Stimulated activated naive CD4-positive, alpha-beta T cell treated with Interleukin-2 at 50 U/mL for 16 hours (primary cell): ENCODE measurements at places on chromosomes 5 and 9.

DNA sequence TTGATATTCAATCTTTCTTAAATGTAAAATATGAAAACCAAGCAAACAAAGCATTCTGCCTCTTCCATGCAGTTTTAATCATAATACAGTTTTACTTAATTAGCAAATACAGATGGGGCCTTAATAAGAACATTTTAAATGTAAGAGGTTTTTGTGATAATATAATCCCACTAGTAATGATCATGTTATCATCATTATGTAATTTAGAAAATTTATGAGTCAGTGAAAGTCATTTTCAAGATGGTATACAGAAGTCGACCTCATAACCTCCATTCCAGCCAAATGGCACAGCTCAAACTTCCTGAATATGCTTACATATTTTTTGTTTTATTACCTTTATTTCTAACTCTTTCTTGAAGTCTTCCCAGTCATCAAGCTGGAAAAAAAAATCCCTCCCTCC is 102.2 kb upstream of the GNA14 start:
- no peak for DNase-seq

DNA sequence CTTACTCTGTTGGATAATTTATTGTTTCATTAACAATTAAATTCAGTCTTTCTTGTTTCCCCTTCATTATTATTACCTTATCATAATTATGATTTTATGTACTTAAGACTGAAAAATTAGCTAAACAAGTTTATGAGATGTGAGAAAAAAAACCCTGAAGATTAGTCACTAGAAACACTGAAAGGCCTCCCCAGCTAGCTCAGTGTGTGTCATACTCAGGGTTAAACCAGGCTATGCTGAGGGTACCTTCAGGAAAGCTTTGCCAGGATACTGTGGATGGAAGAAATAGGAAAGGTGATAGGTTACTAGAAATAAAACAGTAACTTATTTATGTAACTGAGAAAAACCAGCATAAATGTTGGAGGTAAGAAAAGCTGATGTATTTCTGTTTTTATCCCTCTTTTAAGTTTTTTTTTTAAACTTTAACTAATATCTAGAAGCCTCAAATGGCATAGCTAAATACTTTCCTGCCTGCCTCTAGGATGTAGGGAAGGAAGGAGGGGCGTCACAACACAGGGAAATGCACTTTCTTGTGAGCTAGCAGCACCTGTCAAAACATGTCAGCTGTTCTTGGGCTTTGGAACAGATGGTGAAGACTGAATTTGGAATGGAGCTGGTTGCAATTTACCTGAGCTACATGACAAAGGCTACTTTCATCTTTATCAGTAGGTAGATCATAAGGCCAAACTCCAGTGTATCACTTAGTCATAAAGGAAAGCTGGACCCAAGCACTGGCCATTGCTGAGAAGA is 24.2 kb downstream of the NMRK1 start:
- no peak for DNase-seq

DNA sequence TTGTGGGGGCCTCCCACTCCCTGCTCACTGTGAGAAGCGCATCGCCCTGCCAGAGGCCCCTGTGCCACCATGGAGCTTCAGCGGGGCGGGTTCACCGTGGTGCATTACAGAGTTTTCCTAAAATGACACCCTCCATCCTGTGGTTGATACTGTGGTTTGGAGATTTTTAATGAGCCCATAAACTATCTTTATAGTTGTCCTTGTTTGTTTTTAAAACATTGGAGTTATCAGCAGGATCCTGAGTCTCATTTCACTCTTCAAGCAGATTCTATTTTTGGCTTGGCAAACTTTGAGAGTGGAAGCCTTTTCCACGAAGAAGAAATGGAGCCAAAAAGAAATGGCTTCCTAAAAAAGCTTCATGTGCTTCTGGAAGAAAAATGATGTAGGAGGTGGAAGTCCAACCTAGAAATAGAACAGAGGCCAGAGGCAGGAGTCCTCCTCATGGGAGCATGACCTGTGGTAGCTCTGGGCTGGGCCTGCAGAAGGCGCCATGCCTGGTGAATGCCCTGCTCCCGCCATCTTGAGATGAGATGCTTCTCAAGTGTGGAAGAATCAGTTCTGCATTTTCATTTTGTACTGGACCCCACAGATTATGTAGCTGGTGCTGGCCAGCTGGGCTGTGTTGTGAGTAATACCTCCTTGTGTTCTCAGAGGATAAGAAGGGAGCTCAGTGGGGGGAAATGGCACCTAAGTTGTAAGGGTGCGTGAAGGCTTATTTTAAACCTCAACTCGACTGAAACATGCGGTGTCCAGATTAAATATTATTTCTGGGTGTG is 79.0 kb upstream of the RAI14 start:
- DNase-seq = no peak

DNA sequence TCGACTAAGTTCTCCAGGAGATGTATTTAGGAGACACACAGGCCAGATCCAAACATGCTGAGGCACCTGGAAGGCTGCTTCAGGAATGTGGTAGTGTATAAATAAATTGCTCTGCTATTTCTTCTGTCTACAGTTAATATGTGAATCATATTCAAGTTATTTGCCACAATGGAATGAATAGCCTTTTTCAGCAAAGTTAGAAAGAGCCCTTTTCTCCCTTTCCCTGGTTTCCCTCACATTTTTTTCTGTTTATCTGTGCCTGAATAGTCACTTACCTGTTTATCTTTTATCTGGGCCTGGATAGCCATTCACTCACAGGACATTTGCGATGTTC is 44.1 kb upstream of the CLINT1 start:
- no peak for DNase-seq

DNA sequence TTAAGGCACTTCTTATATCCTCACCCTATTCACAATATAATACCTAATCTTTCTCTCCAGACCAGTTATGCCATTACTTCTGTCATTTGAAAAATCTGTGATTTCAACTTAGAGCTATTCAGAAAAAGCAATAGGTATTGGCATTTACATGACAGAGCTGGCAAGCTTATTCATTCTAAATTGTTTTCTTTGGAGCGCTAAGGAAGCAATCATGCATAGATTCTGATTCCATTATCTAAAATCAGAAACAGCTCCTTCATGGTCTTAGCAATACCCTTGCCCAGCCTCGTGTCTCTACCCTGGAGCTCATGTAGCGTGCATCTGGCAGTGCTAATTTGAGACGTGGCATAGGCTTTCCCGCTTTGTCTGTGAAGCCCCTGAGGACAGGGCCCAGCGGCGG is 4.5 kb downstream of the SLC1A1 start:
- DNase-seq = no peak

DNA sequence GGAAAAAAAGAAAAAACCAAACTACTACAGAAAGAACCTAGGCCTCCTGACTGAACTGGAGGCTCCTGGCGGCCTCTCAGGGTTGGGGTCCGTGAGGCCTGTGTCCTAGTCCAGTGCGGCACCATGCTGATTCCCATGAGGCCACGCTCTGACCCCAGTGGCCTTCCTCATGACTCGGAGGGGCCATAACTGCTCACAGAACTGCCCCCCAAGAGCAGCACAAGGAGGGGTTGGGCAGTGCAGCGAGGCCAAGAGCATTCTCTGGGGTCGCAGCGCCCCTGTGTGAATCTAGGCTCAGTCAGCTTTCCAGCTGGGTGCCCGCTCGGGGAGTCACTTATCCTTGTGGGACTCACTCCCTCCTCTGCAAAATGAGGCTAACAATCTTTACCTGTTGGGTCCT is 79.3 kb upstream of the FBXW11 start:
- no peak for DNase-seq

GRCh38 chr9:105206821-105207699 is 37.4 kb upstream of the SLC44A1 start:
- DNase-seq = no peak

GRCh38 chr5:55856516-55857246 is 5.5 kb downstream of the IL31RA start:
- DNase-seq = no peak

DNA sequence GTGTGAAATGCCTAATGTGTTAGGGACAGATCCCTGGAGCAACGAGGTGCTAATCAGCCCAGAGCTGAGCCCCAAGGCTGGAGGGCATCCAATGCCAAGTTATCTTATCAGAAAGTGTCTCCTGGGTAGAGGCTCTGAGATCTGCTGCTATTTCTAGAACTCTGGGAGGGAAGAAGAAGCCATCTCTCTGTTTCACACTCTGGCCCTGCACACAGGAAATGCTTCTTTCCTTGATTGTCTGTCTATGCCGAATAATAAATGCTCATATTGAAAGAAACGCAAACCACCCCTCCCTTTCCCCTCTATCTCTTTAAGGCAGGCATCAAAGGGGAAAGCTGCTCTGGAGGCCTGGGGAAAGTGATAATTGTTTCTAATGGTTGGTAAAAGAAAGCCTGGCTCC is 166.7 kb downstream of the PAPPA start:
- DNase-seq = no peak

GRCh38 chr5:113042491-113043243 is 66.1 kb downstream of the DCP2 start:
- no peak for DNase-seq

DNA sequence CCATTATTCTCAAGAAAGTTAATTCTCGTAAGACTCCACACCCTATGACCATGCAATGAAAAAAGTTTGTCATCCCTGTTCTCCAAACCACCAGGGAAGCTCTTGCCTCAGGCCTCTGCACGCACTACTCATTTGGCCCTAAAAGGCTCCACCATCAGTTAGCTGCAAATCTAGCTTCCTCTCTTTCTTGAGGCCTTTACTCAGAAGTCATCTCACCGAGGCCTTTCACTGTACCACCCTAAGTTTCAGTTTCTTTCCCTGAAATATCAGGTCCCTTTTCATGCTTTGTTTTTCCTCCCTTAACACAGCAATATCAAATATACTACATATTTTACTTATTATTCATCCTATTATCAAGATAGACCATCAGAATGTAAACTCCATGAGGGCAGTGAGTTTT is 39.1 kb downstream of the OXCT1 start:
- no peak for DNase-seq

- no peak for DNase-seq
These were observed 8.3 kb downstream of the ITGA1 start for GRCh38 chr5:52796031-52796430.

GRCh38 chr9:6655036-6655435 is 9.5 kb upstream of the GLDC start:
- DNase-seq = no peak

DNA sequence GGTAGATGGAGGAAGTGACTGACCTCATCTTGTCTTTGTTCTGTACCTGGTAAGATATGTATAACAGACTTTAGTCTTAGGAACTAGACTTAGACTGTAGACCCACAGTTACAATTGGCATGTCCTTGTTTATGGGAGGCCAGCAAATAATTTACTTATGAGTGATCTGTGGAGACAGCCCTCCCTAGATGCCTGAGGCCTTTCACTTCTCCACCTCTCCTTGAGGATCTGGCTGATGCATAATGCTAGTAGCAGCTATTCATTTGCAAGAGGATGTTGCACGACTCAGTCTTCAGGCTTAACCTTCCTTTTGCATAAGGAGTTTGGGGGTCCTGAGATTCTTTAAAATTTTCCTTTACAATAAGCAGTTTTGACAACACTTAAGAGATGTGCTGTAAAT is 100.7 kb downstream of the YTHDC2 start:
- no peak for DNase-seq
